ENCODE measurements at places on chromosomes 3 and 15.

DNA sequence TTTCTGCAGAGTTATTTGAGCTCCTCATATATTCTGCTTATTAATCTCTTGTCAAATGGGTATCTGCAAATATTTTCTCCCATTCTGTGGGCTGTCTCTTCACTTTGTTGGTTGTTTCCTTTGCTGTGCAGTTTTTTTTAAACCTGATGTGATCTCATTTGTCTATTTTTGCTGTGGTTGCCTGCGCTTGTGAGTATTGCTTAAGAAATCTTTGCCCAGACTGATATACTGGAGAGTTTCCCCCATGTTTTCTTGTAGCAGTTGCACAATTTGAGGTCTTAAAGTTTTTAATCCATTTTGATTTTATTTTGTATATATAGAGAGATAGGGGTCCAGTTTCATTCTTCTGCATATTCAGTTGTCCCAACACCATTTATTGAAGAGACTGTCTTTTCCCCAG, 102.3 kb downstream of the POLQ start:
- no peak for DNase-seq

DNA sequence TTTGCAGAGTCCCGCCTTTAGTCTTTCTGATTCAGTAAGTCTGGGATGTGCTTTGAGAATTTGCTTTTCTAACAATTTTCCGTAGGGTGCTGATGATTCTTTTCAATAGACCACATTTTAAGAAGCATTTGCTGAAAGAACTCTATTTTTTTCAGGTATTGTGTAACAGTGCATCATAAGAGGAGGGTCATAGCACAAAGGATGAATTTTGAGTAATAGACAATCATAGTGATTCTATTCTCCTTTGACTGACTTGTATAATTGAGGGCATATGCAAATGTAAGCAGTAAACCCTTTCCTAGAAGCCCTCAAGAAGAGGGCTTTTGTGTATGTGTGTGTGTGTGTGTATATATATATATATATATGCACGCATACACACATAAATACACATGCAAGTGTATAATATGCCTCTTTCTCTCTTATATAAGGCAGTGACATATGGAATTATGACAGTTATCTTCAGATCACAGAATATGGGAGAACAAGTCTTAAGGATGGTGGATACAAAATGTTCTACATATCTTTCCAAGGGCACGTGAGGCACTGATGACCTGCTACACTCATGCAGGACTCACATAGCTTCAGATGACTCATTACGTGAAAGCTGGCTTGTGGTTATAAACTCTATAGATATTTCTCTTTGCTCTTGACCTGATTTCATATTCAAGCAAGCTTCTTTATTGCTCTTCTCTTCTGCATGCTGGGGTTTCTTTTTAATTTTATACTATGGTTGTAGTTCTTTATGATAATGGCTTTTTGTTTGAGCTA, 6.5 kb upstream of the PLSCR1 start:
- DNase-seq, result no peak

DNA sequence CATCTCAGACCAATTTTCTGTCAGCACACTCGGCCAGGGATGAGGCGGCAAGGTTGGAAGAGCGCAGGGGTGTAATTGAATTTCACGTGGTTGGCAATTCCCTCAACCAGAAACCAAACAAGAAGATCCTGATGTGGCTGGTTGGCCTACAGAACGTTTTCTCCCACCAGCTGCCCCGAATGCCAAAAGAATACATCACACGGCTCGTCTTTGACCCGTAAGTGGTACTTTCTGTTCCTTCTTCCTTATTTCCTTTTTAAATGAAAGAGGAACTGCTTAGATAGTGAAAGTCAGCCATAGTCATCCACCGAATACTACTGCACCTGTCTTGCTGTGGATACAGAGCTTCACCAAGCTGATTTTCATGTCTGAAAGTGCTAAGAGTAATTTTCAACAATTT, 60.1 kb downstream of the SGO1 start:
- no peak for DNase-seq

- no peak for DNase-seq
Measured at GRCh38 chr3:101848326-101848725, 988 bp upstream of the NFKBIZ start.

DNA sequence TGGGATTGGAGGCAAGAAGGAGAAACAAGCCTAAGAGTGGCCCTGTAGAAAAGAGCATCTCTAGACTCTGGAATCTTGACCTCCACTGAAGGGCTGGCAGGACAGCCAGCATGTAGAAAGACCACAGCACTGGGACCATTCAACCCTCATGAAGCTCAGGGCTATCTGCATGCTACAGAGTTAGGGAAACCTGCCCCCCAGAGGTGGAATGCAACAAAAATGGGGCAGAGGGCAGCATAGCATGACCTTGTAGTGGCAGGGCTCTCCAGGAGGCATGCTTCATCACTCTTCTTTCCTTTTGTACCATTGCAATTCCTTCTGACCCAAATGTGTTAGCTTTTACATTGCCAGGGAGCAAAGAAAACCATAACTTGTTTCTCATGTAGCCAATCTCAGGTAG, 445.4 kb downstream of the EPHB1 start:
- DNase-seq, result no peak

DNA sequence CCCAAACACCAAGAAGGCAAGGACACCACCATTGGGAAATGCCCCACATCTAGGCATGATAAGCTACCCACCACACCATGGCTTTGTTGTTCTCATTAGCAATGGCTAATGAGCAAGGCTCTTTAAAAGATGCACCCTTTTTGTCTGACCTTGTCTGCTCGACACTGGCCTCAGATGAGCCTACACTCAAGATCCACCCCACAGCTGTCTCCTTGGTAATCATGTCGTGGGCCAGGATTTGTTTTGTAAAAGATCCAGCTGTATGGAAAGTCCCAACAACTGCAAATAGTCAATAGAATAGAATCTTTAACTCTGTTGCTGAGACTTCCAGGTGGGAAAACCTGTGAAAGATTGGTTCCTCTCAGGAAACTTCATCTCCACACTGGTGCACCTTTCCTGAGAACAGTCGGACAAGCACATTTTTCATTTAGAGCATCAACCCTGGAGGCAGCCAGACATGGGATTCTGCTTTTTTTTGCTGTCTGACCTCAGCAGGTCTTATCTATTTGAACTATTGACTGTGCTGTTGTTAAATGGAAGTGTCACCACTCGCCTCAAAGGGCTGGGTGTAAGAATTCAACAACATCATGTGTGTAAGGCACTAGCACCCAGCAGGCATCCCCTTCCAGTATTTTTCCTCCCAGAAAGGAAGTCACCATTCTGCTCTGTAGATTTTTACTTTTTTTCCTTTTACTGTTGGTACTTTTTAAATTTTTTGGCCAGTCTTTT, 35.5 kb downstream of the DUT start:
- no peak for DNase-seq
